ENCODE measurements at places on chromosomes 1 and 21. TPM values are rescaled to one million over a fixed set of nuclear protein-coding genes. Genes with fewer than 3 reads are reported as not detected.

DNA sequence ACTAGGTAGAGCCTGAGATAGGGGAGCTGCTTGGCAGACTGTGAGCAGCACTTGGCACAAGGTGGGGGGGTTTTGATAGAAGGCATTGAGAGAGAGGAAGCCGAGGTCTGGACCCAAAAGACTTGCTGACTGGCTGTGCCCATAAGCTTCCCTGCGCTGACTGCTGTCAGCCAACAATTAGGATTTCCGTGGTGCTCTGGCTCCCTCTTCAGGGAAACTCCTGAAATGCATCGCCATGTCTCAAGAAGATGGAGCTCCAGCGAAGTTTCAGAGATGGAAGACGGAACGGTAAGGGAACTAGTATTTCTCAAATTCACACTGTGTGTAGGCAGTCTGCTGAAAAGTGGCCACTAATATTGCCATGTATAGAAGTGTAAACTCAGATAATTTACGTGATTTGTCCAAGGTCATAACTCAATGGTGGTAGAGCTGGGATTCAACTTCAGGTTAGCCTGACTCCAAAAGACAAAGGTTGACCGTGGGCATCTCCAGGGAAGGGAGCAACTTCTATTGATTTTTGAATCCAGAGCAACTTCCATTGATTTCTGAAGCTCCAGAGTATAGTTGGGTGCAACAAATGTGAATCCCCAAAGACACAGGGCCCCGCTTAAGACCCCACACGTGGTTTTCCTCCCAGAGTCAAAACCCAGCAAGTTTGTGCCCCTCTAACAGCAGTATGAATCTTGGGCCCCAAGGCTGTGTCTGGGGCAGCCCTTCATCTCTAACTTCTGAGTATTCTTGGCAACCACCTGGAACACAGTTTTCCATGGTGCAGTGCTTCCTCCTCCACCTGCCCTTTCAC, 44.5 kb upstream of the CRNN start:
- no peaks in the 10 kb centered on the region for H3K36me3 ChIP-seq
- peaks cover 21% of the 10 kb centered on the region for H3K27me3 ChIP-seq
- H3K4me1 ChIP-seq, result peaks cover 28% of the 10 kb centered on the region
- H3K4me3 ChIP-seq, result no peak overlapping the region
- no peak overlapping the region for H3K27ac ChIP-seq

The NT5C1A gene
- not detected for total RNA-seq

DNA sequence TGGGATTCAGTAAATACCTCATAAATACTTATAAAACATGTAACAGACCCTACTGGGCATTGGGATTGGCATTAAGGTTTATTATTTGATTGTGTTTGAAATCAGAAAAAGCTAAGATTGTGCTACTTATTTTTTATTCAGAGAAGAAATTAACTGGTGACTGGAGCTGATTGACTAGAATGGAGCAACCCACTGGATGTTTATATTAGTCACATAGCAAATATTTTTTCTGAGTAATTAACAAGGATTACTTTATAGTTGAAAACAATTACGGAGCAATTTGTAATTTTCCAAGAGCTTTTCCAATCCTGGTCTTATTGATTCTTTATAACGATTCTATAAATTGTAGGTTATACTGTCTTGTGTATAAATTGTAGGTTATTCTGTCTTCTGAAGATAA, 208.7 kb downstream of the HLX start:
- no peak for DNase-seq
- H3K4me3 ChIP-seq, result no peak overlapping the region
- no peak overlapping the region for H3K27ac ChIP-seq
- H3K27me3 ChIP-seq, result no peaks in the 10 kb centered on the region
- no peaks in the 10 kb centered on the region for H3K4me1 ChIP-seq

DNA sequence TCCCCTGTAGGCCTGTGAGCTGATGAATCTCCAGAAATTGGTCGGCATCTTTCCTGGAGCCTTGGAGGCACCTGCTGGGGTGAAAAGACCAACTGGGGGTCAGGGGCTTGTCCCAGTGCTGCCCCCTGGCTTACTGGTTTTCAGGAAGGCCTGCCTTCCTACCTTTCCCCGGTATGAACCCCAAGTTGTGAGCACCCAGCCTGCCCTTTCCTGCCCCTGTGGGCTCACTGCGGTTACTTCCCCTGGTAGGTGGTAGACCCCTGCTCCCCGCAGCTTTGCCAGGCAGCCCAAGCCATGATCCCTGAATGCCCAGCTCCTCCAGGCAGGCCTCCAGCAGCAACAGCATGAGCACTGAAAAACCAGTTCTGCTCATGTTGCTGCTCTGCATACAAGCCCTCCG, 10.2 kb downstream of the DMRTB1 start:
- H3K4me1 ChIP-seq, result no peaks in the 10 kb centered on the region
- H3K36me3 ChIP-seq, result no peaks in the 10 kb centered on the region
- no peaks in the 10 kb centered on the region for H3K27me3 ChIP-seq

- no peak overlapping the region for H3K4me3 ChIP-seq
- no peaks in the 10 kb centered on the region for H3K4me1 ChIP-seq
- H3K36me3 ChIP-seq, result no peaks in the 10 kb centered on the region
- peaks cover 5% of the 10 kb centered on the region for H3K27me3 ChIP-seq
Observed at GRCh38 chr1:230321741-230322420, 104.3 kb downstream of the PGBD5 start.

The LCE3E gene
- total RNA-seq, result not detected

Data from activated CD4-positive, alpha-beta memory T cell treated with anti-CD3 and anti-CD28 coated beads, Interleukin-2, amount 10 ng/mL, durations not matched to agents 7 days and 5 days (primary cell).